ENCODE measurements at places on chromosomes 13 and 19.

DNA sequence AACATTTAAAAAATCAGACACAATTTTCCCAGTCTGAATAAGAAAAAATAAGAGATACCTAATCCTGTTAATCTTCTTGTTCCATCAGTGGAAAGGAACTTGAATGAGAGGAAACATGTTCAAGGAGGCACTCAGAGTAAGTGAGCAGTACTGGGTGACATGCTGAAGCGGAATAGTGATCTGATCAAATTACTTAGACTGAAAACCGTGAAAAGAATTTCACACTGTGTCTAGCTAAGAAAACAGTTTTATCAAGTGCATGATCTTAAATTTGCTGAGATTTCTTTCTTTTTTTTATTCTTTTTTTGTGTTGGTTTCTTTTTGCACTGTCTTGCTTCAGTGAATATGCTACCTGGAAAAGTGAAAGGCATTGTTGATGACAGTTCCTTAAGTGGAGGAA is 249.5 kb upstream of the SLC10A2 start:
- no peak for DNase-seq

- no peak for DNase-seq
Observed at GRCh38 chr13:98176777-98177608, at the start of gene RNF113B. Gene RNF113B, minus strand, starts transcription at chr13:98177269. Its CDS starts 33 bp downstream, at chr13:98177236.

- DNase-seq, result peak; percentile 71
Observed at GRCh38 chr13:27362064-27362751, 62.2 kb upstream of the GTF3A start.

DNA sequence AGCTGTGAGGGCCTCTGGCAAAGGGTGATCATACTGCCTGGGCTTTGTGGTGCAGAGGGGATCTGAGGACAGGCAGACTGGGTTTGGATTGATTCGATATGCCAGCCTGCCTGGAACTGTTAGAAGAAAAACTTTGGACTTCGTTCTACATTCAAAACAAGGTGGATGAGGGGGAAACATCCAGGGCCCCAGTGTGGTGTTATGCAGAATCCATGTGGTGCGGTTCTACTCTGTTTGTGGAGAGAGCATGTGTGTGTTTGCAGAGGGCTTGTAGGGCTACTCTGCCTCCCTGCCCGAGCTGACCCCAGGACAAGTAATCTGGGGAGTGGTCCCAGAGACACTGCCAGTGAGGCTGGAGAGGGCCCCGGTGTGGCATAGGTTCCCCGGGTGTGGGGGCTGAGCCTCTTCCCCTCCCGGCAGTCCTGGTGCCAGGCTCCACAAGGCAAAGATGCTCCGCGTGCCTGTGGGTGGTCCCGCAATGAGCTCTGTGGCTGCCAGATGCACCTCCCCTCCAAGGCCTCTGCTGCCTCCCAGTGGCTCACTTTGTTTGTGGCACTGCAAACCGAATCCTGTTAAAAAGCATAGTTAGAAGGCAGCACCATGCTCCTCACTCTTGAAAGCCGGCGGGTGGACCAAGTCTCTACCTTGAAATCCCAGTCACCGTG is 22.3 kb upstream of the TFDP1 start:
- DNase-seq, result peak; percentile 25

- no peak for DNase-seq
Observed at GRCh38 chr13:61466280-61466679, 50.6 kb upstream of the PCDH20 start.

DNA sequence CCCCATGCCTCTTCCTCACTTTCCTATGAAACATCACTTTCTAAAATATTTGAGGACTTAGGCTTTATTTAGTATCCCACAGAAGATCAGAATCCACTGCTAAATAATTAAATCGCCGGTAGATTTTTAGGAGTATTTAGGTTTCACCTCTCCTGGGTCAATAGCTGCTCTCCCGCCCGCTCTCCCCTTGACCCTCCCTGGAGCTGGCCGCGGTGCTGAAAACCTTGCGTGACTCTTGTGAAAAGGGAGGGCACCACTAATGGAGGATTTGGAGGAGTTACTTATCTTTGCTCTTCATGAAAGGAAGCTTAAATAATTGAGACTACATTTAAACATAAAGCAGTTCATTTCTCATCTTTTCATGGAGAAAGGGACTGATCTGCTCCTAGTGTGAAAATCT is 14.1 kb downstream of the POU4F1 start:
- no peak for DNase-seq

- no peak for DNase-seq
Observed at GRCh38 chr13:100725472-100725871, 50.9 kb upstream of the TMTC4 start.

DNA sequence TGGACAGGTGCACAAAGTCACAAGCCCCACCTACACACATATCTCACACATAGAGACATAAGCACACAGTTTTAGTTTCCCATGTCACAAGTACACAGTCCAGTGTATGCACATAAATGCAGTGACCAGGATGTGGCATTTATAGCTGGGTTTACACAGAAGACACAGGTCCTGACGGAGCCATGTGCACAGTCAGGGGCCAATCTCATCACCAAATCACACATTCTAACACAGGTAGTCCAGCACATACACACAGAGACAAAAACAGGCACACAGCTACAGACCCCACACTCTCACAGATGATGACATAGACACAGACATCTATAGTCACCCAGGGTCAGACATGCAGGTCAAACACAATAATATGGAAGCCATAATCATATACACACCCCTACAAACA is 2.1 kb downstream of the NUMBL start:
- no peak for DNase-seq

GRCh38 chr19:5792224-5792623 is 1.3 kb upstream of the DUS3L start:
- no peak for DNase-seq

- DNase-seq, result no peak
Observed at GRCh38 chr13:43861863-43862262, 17.7 kb downstream of the CCDC122 start.

DNA sequence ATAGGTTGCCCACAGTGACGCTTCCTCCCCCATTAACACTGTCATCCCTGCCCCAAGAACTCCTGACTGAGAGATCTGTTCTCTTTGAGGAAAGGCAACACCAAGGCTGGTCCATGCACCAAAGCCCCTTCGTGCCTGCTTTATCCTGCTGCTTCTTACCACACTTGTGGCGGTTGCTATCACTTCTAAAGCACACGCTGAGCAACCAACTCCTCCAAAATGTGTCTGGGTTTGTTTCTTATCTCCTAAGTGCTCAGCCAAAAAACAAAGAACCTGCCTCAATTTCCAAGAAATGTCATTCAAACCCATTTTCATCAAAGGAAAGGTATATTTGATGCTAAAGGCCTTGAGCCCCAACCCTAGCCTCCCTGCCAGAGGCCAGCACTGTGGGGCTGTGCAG is 14.6 kb downstream of the ATP7B start:
- DNase-seq, result no peak

- DNase-seq, result no peak
Observed at GRCh38 chr13:50388481-50388880, 373.2 kb downstream of the KCNRG start.

DNA sequence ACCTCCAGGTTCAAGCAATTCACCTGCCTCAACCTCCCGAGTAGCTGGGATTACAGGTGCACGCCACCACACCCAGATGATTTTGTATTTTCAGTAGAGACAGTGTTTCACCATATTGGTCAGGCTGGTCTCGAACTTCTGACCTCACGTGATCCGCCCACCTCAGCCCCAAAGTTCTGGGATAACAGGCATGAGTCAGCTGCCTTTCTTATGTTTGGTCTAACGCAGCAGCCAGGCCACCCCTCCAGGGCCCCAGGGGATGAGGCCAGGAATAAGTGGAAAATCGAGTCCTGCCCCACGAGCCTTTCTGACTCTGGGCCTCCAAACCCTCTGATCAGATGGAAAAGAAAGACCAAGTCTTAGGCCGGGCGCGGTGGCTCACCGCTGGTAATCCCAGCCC is 44.5 kb downstream of the CERS4 start:
- no peak for DNase-seq

DNA sequence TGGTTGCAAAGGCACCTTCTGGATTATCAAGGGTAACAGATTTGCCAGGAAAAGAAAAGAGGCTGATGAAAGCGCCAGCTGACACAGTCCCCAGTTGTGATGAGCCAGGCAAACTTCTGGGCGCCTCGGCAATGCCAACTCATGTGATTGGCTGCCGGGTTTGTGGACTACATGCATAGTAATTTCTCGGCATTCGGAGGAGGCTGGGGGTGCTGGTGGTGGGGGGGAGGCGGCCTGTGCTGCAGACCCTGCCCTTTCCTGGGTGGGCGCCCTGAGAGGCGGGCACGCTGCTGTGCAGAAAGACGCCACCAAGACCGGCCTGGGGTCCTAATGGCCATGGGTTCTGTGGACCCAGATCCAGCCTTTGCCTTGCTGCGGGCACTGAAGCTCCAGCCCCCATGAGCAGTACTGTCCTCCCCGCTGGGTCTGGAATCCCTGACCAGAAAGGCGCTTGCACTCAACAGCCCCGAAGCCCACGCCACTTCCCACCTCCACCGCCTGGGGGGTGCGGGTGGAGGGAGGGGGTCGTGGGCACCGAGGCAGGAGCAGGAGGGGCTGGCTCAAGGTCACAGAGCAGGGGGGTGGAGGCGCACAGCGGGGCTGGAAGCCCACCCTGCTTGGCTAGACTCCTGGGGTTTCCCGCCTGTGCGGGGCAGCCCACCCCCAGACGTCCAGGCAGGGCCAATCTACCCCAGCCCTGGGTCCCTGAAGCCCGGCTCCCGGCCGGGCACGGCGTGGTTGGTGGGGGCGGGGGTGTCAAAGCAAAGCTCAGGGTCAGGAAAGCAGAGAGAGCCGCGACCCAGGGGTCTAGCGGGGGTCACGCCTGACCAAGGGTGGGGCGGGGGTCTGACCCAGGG is 1.0 kb downstream of the DIRAS1 start:
- no peak for DNase-seq

GRCh38 chr19:45931055-45931454 is 16.5 kb upstream of the NANOS2 start:
- DNase-seq, result no peak

DNA sequence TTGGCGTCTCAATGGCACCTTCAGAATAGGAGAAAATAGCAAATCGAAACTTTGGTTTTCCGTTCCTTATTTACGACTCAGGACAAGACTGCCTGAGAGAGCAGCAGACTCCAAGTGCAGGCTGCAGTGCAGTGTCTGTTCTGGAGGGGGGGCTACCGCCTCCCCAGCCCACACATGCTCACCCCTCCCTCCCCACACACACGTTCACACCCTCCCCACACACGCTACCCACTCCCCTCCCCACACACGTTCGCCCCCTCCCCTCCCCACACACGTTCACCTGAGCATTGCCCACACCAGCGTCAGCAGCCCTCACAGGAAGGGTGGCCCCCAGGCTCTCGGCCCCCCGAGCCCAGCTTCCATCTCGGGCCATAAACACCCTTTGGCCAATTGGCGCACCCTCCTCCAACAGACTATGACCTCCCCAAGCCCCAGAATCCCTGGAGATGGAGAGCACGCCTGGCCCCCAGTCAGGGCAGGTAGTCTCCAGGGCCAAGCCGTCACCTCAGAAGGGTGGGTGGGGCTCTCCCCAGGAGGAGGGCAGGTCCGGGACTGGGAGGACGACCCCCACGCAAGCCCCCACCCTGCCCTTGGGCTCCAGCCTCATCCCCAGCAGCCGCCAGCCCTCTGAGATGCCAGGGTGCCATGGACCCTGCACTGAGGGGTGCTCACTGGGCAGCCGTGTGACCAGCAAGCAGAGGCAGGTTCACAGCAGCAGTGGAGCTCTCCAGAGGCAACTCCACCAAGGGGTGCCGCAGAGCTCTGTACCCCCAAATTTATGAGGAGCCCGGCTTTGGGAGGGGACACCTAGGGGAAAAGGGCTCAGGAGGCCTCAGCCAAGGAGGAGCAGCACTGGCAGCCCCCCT is 27.5 kb downstream of the RASA3 start:
- no peak for DNase-seq

- no peak for DNase-seq
Observed at GRCh38 chr13:24124789-24125476, 35.6 kb upstream of the SPATA13 start.

DNA sequence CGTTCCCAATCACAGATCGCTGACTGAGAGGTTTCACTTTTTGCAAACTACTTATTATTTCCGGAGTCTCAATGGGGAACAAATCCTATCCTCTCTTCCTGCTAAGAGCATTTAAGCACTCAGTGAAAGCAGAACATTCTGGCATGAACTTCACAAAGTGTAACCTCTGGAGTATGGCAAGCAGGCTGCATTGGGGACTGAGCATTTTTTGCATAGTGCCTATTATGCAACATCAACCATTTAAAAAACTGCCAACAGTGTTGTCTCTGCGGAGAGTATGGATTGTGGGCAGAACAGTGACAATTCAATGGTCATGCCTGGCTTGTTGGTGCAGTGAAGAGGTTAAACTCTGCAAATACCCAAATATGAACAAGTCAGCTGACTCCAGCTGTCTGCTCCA is 484.6 kb downstream of the OLFM4 start:
- DNase-seq, result no peak

GRCh38 chr13:99640260-99640659 is 139.0 kb downstream of the TM9SF2 start:
- no peak for DNase-seq

DNA sequence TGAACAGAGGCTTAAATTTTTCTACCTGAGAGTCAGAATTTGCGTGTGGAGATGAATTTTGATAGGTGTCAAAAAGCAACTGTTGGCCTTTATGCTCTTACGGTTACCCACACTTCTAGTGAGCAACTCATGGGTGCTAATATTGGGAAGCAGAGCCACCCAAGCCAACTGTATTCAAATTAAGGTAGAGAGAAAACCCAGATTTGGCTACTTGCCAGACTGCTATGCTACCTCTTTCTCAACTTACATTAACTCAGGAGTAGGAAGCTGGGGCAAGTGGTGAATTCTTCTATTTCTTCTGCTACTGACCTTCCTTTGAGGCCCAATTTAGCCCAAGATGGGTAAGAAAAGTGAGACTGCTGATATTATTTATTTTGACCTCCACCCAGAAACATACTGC is 83.9 kb downstream of the OLFM4 start:
- no peak for DNase-seq

DNA sequence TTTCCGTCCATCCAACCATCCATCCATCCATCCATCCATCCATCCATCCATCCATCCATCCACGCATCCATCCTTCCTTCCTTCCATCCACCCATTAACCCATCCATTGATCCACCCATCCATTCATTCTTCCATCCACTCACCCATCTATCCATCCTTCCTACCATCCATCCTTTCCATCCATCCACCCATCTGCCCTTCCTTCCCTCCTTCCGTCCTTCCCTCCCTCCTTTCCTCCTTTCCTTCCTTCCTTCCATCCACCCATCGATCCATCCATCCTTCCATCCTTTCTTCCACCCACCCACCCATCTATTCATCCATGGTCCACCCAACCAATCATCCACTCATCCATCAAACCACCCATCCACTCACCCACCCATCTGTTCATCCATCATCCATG is 70.1 kb downstream of the MLLT1 start:
- no peak for DNase-seq

GRCh38 chr13:44540761-44541434 is 35.2 kb downstream of the TSC22D1 start:
- no peak for DNase-seq

- DNase-seq, result no peak
Observed at GRCh38 chr13:35810321-35810720, 320.9 kb downstream of the DCLK1 start.

DNA sequence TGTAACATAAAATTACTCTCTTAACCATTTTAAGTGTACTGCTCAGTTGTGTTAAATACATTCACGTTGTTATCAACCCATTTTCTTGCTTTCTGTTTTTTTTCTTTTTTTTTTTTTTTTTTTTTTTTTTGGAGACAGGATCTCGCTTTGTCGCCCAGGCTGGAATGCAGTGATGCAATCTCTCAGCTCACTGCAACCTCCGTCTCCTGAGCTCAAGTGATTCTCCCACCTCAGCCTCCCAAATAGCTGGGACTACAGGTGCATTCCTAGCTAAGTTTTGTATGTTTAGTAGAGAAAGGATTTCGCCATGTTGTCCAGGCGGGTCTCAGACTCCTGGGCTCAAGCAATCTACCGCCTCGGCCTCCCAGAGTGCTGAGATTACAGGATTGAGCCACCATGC is 42.5 kb upstream of the C13orf42 start:
- DNase-seq, result no peak
